ENCODE measurements at places on chromosomes 6 and 20.

- no peak for DNase-seq
Observed at GRCh38 chr6:143529095-143529494, 17.6 kb upstream of the FUCA2 start.

- no peak for DNase-seq
Observed at GRCh38 chr20:13870170-13870748, 85.4 kb downstream of the NDUFAF5 start.

DNA sequence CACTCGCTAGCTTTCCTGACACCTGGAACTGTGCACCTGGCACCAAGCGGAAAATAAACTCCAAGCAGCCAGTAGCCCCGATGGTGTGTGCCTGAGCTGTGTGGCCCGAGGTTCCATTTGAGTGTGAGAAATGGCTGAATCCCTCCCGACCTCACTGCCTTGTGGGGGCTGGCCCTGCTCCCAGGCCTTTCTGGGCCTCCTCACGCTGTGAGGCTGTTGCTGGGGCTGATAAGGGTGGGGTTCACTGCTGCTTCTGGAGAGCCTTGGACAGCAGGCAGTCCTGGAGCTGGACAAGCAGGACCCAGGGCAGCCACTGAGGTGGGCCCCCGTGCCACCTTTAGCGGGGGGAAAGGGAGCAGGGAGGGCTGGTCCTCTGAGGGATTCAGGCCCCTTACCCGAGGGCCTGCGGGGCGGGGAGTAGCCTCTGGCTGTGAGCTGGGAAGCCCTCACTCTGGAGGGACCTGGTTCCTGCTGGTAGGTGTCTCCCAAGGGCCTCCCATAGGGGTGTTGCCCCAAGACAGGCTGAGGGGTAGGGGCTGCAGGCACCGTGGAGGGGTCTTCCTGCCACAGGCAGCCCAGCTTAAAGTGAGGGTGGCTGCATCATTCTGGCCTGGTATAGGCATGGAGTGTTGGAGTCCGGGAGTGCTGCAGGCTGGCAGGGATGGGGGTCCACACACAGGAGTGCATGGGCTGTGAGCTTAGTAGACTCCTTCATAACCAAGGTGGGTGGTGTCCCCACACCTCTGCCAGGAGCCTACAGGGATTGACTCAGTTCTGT is 1.7 kb downstream of the PPDPF start:
- DNase-seq: no peak

- DNase-seq: no peak
Observed at GRCh38 chr6:136922685-136923006, 545 bp downstream of the SLC35D3 start.

DNA sequence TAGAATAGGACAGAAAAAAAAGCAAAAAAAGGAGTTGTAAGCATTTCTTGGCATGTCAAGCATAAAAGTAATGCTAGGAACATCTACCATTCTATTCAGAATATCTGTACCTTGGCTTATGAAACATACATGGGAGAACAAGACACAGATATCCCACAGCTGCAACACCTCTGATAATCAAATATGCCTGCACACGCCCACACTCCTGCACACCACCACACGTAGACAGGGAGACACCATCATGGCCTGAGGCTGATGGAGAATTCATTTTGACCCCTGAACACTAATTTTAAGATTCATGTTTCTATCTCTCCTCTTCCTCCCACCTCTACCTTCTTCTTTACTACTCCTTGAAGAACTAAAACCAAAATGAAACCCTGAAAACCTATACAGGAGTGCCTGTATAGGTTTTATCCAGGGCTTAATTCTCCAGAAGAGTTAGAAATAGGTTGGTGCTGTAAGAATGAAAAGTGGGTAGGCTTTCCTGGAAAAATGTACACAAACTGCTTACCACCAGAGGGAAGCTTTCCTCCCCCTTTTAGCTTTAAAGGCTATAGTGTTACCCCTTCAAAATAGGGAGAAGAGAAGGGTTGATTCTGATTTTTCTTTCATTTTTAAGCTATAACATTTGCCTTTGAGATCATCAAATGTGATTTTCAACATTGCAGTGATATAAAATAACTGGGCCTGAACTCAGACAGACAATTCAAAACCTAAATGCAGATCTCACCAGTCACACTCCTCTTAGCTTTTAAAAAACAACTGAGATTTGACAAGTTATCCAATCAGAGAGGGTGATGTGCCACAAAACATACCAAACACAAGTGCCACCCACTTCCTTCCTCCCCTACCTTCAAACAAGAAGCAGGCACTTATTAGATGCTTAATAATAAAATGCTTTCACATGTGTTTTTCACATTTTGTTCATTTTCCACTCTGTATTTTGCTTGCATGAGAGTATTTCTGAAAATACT is 57.9 kb downstream of the ELOVL5 start:
- no peak for DNase-seq

- DNase-seq: no peak
Observed at GRCh38 chr6:68296126-68296525, 339.0 kb upstream of the ADGRB3 start.

DNA sequence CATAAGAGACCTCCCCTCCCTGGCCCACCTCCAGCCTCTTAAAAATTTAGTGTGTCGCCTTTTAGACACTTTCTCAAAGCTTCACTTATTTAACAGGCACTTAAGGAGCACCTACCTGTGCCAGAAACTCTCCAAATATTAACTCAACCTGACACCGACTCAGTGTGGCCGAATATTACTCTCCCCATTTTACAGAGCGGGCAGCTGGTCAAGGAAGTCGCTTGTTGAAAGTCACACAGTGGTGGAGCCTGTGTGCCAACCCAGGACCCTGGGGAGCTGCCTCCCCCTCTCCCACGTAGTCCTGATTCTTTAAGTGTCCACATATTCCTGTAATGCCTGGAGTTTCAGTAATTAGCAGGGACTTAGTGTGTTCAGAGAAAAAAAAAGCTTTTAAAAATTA is 1.0 kb upstream of the PMEPA1 start:
- DNase-seq: no peak
